NCI-H2081 (cell line): ENCODE measurements at places on chromosomes 3 and 15.
A peak's percentile ranks its signal among the peaks of the same experiment; 100 is the strongest.

- DNase-seq = no peak
Measured at GRCh38 chr3:88075497-88075896, 16.4 kb downstream of the ZNF654 start.

DNA sequence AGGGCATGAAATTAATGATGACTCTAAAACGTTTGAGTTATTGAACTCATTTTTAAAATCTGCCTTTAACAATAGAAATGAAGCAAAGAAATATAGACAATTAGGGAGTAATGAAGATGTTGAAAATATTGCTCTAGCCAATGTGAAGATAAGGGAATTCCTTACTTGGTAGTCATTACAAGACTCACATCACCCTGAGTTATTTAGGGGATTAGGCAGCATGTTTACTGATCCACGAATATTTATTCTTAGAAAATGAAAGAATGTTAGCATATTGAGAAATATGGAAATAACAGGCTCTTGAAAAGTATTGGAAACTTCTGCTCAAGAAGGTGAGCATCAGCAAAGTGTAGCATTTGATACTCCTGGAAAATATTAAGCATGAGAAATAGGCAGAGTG is 398.1 kb upstream of the ARPP21 start:
- no peak for DNase-seq

GRCh38 chr15:77642793-77643430 is 10.2 kb upstream of the LINGO1 start:
- no peak for DNase-seq

- DNase-seq = no peak
Measured at GRCh38 chr3:139521816-139522215, 17.7 kb downstream of the RBP1 start.

GRCh38 chr3:186511245-186511644 is 32.9 kb downstream of the CRYGS start:
- no peak for DNase-seq

GRCh38 chr3:74787011-74787410 is 172.6 kb upstream of the CNTN3 start:
- no peak for DNase-seq

GRCh38 chr3:114880078-114880477 is 267.0 kb downstream of the ZBTB20 start:
- peak; percentile 99 for DNase-seq

DNA sequence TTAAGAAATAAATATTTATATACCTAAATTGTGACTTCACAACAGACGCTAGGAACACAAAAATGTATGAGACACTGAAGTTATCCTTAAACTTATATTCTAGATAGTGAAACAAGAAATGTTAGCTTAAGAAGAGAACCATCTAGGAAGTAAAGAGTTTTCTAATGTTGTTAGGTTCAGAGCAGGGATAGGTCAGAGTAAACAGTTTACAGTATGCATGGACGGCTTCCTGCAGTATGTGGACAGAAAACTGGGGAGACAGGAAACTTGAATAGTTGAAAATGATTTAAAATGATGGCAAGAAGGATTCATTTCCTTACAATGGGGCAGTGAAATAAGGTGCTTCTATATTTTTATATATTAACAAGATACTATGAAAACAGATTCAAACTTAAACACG is 449.8 kb downstream of the MAGI1 start:
- DNase-seq = no peak

DNA sequence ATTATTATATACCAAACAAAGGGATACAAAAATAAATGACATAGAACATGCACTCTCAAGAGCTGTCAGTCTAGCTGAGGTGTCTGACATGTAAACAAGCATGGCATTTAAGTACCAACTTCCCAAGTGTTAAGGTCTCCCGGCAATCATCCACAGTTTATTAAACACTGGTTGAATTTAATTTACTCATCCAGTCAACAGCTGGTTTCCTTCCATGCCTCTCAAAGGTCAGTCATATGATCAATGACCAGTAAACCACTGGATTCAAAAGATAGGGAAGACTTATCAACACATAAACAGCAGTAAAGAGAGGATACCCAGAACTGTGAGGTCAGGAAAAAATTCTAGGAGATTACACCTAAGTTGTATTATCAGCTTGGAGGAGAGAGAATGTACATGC is 80.4 kb downstream of the ADAM10 start:
- no peak for DNase-seq

GRCh38 chr3:36132214-36132613 is 248.1 kb upstream of the STAC start:
- DNase-seq = no peak

- no peak for DNase-seq
Measured at GRCh38 chr3:177201700-177202397, 4.6 kb upstream of the TBL1XR1 start.

- no peak for DNase-seq
Measured at GRCh38 chr15:95996494-95996893, 334.0 kb upstream of the NR2F2 start.

GRCh38 chr3:86239946-86240345 is 751.0 kb downstream of the VGLL3 start:
- no peak for DNase-seq

- DNase-seq = no peak
Measured at GRCh38 chr15:60618206-60618605, 139.3 kb upstream of the ICE2 start.

- DNase-seq = no peak
Measured at GRCh38 chr3:32620611-32621310, 50.1 kb upstream of the DYNC1LI1 start.

DNA sequence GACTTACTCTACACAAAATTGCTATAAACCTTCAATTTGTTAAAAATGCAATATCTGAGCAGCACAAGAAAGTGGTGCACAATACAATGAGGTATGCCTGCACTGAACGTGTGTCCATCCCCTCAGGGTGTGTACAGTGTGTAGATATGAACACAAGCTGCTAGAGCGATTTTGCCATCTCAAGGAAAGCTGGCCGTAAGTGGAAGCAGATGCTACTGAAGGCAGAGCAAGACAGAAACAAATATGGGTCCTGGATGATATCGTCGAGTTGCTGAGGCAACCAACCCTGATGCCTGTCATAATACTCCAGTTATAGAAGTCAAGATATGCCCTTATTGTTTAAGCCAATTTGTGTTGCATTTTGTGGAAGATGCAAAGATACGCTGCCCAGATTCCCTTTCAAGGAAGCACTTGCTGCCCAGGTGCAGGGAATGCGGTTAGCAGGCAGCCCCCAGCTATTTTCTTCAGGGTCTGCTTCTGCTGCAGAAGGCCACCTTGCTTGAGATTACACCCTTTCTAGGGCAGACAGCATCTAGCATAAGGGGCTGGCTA is 25.8 kb upstream of the EHHADH start:
- no peak for DNase-seq

DNA sequence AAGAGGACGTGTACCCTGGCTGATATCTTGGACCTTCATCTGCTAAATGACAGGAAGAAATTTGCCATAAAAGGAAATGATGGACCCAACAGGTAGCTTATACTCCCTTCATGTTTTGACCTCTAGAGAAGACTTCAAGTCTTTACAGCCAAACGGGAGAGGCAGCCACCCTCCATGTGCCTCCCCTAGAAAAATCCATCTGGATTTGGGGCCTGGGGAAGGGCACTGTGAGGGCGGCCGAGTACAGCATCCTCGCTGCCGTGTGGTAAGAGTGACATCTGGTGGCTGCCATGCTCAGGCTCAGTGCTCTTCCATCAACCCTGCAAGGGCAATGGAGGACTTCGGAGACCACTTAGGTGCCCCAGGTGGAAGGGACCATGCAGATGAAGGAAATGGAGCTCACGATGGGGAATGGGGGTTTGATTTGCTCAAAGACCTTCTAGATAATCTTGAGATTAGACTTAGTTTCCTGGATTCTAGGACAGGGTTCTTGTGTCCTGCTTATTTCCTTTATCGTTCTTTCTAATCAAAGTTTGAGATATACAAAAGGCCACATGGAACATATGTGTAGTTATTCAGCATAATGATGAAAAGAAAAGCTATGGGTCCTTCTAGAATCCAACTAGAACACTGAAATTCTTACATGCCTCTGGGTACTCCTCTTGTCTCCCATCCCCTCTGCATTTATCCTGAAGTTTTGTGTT is 44.4 kb downstream of the AQP9 start:
- DNase-seq = peak; percentile 46

GRCh38 chr3:197331131-197331530 is 32.7 kb upstream of the DLG1 start:
- DNase-seq = no peak

DNA sequence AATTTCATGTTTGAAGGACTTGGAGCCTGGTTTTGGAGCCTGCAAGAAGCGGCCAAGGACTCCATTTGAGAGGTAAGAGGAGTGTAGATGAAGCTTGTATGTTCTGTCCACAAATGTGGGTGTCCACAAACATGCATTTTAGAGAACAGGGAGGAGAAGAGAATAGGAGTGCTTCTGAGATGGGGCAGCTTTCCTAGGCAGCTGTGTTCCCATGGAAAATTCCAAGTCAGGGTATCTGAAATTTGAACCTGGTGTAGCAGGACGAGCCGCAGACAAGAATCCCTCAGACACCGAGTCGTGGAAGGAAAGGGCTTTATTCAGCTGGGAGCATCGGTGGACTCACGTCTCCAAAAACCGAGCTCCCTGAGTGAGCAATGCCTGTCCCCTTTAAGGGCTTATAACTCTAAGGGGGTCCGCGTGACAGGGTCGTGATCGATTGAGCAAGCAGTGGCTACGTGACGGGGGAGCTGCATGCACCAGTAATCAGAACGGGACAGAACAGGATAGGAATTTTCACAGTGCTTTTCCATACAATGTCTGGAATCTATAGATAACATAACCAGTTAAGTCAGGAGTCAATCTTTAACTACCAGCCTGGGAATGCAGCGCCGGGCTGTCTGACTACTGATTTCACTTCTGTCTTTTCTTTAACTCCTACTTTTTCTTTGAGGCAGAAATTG is 71.4 kb upstream of the WDR72 start:
- no peak for DNase-seq

- peak; percentile 39 for DNase-seq
Measured at GRCh38 chr3:100001526-100002270, 112.6 kb downstream of the FILIP1L start.

DNA sequence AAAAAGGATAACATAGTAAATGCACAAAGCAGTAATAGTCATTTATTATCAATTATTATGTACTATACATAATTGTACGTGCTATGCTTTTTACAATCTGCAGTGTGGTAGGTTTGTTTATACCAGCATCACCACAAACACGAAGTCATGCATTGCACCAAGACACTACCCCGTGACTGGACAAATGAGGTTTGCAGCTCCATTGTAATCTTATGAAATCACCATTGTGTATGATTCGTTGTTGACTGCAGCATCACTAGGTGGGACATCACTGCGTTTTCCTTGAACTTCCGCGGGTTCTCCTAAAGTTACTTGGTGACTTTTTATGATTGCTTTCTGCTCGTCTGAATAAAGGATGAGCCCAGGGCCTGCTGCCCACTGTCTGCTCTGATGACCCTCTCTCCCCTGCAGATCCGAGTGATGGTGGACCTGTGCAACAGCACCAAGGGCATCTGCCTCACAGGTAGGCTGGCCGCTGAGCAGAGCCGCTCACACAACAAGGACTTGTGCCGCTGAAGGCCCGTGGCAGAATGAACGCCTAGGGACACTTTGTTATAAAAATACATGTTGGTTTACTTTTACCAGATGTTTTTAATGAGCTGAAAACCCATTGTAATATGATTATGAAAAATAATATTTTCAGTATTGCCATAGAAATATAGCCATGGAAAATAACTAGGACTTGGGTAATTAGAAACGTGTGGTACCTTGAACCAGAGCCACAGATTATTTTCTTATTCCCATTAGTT is 35.8 kb downstream of the GLDN start:
- no peak for DNase-seq

GRCh38 chr3:52714335-52715302 is 8.7 kb downstream of the SPCS1 start:
- no peak for DNase-seq

GRCh38 chr15:56759450-56759845 is 26.1 kb upstream of the ZNF280D start:
- DNase-seq = no peak

- DNase-seq = no peak
Measured at GRCh38 chr3:50587806-50588758, 18.8 kb downstream of the HEMK1 start.

DNA sequence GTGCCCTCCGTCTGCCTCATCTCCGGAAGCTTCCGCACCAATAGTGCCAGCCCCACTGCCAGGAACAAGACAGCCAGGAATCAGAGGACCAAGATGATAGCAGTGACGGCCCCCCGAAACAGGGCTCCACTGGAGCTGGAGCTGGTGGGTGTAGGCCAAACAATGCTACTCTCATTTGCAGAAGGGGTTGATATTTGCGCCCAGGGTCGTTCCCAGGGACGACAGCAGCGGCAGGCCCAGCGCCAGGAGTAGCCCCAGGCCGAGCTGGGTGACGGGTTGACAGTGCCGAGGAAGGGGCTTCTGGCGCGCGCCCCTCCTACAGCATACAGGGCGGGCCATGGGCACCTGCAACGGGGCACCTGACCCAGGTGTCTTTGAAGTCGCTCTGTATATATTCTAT is 301.4 kb downstream of the CNTN6 start:
- no peak for DNase-seq

DNA sequence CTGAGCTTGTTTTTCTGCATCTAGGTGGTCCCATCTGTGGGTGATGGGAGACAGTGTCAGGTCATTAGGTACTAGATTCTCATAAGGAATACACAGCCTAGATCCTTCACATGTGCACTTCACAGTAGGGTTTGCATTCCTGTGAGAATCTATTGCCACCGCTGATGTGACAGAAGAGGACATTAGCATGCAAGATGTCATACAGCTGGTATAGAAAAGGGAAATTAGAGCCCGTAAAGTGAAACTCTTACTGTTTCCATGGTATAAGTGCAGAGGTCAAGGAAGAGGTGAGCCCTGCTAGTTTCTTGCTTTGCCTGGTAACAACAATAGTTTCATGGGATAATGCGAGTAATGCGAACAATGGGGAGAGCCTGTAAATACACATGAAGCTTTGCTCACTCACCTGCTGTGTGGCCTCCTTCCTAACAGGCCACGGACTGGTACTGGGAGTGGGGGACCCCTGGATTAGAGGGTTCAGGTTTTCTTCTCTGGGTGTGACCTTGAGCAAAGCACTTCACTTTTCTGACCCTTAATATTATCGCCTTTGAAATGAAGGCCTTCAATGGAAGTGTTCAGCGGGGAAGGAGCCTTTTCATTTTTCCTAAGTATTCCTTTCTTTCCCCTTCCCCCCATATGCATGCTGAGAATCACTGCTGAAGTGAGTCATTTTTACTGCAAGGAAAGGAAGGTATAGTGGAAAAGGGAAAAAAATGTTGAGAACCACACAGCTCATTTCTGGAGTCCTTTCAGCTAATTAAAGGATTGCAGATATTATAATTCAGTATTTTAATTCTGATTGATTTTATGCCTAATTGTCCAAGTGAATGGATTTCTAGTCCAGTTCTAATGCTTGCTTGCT is 286.4 kb downstream of the UBE2E2 start:
- no peak for DNase-seq

DNA sequence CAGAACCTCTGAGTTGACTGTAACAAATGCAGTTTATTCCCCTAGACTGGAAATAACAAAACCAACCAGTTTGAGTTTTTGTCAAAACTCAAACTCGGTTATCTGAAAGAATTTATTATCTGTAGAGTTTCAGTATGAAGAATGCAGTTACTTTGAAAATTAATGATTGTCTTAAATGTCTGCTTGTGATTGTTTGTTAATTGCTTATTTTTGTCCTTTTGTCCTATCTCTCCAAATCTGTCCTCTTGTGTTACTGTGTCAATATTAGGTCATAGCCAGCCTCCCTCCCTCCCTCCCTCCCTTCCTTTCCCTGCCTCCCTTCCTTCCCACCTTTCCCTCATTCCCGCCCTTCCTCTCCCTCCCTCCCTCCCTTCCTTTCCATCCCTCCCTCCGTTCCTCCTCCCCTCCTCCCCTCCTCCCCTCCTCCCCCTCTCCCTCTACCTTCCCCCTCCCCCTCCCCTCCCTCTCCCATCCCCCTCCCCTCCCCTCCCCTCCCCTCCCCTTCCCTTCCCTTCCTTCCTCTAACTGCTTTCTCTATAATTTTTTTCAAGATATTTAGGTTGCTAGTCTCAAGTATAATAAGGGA is 153.5 kb downstream of the FNDC3B start:
- no peak for DNase-seq
